Right ventricle myocardium superior (tissue), 1 donor: ENCODE measurements at places on chromosomes 13 and 19.

DNA sequence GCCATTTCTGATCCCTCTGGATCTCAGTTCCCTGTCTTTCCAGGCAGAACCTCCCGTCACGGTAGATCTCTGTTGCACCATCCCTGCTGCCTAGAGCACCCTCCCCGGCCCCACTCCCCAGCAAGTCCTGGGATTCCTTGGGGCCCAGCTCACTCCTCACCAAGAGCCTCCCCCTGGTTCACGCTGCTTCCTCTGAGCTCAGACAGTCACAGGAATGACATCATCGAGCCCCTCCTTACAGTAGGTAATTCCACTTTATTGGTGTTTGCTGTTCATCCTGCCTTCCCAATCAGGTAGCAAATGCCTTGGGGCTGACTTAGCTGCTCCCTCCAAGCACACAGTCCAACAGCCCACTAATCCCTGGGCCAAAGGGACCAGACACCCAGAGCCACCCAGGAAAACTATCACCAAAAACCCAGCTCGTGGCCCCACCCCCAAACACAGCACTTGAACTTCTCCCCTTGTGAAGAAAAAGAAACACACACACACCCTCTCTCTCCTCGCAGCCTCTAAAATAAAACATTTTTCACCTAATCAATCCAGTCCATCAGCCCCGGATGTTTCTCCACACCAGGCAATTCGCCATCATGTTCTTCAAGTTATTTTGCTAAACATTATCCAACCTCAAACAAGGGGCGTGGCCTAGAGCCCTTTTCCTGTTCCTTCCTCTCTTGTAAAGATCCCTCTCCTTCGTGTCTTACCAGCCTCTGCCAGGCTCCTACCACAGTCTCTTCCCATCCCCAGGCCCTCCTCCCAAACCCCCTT lies 2.5 kb downstream of the NAPA start:
- no peak for DNase-seq

GRCh38 chr19:30317403-30317802 lies 54.8 kb upstream of the ZNF536 start:
- DNase-seq = no peak

GRCh38 chr19:8831832-8832131 lies 322 bp downstream of the ZNF558 start:
- no peak for DNase-seq

DNA sequence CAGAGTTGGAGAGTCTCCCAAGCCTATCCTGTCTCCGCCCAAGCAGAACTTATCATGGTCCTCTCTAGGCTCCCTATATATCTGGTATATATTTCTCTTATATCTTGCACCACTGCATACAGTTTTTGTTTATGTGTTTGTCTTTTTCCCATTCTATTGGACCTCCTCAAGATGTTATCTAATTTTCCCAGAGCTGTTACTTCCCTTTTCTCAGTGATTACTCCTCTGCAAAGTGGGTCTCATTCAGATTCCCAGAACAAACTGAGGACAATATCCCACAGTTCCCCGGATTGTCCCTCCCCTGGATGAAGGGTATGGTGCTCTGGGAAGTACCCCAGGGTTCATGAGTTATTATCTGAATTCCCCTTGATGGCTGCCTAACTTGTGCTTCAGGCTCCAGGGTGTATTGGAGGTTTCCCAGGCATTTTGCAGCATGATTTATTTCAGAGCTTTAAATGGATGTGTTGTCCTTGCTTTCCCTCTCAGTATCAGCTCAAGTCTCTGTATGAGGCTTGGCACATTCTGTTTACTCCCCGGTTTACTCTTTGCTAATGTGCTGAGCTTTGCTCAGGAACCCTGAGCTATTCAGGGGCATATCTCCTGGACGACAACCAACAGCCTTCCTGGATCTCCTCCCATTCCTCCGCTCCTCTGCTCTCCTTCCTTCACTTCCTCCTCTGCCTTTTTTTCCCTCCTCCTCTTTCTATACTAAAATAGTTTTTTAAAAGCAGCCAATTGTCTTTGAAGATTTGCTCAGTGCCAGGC lies 329.3 kb downstream of the SPRY2 start:
- no peak for DNase-seq

DNA sequence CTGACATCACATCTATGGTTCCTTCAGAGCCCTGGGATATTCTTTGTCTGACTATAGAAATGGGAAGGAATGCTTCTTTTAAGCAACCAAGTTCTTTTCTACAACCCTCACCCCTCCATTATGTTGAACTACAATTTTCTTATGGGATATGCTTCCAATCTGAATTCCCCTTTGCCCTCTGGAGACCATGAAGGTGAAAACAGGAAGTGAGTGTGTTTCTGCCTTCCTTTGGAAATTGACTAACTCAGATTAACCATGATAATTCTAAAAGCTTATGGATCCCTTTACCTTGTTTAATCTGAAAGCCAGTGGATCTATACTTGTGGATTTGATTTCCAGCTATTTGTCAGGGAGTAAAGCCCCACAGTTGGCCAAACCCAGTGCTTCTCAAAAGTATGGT lies 90.8 kb upstream of the SERTM1 start:
- DNase-seq = no peak

GRCh38 chr13:114166381-114167131 lies 12.5 kb upstream of the CFAP97D2 start:
- DNase-seq = peak; percentile 78

DNA sequence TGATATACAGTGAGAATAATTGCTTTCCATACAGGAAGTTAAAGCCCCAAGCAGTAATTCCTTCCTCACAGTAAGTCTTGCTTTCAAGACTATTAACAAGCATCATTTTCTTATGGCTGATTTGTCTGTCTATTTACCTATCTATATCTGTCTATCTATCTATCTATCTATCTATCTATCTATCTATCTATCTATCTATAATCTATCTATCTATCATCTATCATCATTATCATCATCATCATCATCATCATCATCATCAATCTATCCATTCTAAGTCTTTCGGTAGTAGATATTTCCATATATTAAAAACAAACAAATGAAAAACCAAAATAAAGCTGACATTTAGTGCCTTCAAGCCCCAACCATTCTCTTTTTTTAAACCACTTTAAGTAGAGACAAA lies 224.4 kb upstream of the RXFP2 start:
- DNase-seq = no peak

GRCh38 chr19:11530432-11530831 lies 1.5 kb upstream of the ECSIT start:
- peak; percentile 79 for DNase-seq

DNA sequence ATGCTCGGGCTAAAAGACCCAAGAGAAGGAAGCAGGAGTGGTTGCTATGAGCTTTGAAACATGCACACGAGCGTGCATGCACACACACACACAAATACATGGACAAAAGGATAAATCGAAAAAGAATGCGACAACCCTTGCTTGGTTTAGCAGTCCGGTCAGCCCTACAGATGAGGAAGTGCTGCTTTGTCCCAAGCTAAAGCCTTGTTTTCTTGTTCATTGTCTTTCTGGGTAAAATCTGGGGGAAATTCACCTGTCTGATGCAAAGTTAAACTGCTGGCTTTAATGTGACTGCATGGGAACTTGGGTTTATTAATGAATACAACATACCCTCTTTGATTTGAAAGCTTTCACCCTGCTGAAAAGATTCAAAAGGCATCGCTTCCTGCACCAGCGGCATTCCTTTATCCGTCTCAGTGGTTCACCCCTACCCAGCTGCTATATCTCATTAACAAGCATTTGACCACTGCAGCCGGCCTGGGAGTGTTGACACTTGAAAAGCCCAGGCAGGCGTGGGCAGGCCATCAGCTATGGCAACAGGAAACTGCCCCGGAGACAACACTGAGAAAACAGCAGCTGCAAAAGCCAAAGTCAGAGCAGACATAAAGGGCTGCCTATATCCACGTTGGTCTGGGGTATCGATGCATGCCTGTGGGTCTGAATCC lies 301.7 kb downstream of the NDFIP2 start:
- DNase-seq = peak; percentile 81

GRCh38 chr13:53054569-53054968 lies 26.0 kb downstream of the OLFM4 start:
- no peak for DNase-seq

GRCh38 chr13:66624302-66624701 lies 605.8 kb downstream of the PCDH9 start:
- no peak for DNase-seq

DNA sequence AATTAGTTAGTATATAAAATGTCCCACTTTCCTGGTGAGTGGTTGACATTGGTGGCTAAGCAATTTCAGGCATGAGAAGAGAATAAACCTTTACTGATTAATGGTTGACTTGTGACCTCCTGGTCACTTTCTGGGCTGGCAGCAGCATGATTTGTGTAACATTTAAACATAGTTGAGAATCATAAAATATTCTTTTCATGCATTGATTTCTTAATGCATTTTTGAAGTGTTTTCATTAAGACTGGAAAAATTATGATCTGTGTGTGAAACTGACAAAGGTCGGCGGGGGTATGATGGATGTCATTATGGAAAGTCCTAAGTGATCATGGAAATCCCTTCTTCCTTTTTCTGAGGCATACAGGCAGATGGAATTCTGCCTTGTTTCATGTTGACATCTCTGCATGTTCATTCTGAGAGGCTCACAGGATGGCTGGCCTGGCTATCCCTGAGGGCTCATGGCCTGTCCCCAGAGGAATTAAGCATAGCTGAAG lies 98.7 kb upstream of the RNF113B start:
- no peak for DNase-seq

DNA sequence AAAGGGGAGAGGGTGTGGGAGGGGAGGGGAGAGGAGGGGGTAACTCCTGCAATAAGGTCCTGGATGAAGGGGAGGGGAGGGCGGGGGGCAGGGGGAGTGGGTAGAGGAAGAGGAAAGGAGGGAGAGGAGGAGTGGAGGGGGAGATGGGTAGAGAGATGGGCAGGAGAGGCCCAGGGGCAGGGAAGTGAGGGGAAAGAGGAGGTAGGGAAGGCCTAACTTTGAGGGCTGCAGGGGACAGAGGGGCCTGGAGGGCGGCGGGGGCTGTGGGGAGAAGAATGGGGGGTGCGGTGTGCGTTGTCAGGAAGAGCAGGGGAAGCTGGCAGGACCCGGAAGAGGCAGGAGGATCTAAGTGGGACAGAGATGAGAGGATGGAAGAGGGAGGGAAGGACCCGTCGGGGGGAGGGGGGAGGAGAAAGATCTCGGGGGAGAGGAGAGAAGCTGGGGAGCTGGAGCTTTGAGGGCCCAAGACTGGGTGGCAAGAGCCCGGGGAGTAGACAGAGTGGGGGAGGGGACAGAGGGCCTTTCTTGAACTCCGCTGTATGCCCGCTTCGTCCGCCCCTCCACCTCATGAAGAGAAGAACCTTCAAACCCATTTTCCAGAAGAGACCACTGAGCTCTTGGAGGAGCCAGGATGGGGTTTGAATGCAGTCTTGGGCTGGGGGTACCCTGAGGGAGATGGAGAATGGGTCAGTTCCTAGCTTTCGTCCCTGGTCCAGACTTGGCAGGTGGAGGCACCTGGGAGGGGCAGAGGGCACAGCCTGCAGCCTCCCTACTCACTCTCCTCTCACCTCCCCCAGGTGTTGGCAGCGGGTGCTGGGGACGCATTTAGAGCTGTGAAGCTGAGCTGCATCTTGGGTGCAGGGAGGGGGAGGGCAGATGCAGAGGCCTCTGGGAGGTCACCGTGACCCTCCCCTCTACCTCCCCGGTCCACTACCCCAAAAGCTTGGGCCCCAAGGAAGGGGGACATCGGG lies 778 bp upstream of the LRRC4B start:
- no peak for DNase-seq

GRCh38 chr19:38781058-38781457 lies 7.7 kb upstream of the LGALS7 start:
- DNase-seq = no peak

GRCh38 chr13:97018029-97018819 lies 23.9 kb upstream of the OXGR1 start:
- DNase-seq = no peak
